CD4-positive, alpha-beta T cell treated with Interleukin-10 for 1 hour (primary cell): ENCODE measurements at places on chromosomes 16 and 17.

GRCh38 chr17:33369149-33369548 is 76.1 kb upstream of the ASIC2 start:
- DNase-seq, result no peak

DNA sequence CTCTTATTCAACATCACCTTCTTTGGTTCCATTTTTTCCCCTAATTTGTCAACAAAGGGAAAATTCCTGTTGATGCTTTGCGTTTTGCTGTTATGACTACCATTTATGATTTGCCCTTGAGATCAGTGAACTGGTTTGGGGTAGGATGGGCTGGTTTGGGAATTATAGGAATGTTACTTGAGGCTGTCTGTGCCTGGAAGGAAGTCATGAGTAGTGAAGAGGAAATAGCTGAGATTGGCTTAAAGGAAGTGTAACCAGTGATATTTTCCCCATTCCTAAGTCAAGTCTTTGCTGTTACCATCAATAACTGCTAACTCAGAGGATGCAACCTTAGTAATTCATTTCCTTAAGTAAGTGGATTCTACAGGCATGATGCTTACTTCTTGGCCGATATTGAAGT is 179.2 kb downstream of the MAP2K6 start:
- no peak for DNase-seq

GRCh38 chr17:64306850-64307463 is 43.9 kb upstream of the TEX2 start:
- peak; percentile 69 for DNase-seq

GRCh38 chr16:29680180-29680598 is 1.2 kb downstream of the QPRT start:
- DNase-seq, result no peak

- DNase-seq, result no peak
Measured at GRCh38 chr16:80932708-80933095, 74.0 kb downstream of the CMC2 start.

GRCh38 chr16:23389201-23389600 is 63.8 kb downstream of the COG7 start:
- DNase-seq, result no peak

DNA sequence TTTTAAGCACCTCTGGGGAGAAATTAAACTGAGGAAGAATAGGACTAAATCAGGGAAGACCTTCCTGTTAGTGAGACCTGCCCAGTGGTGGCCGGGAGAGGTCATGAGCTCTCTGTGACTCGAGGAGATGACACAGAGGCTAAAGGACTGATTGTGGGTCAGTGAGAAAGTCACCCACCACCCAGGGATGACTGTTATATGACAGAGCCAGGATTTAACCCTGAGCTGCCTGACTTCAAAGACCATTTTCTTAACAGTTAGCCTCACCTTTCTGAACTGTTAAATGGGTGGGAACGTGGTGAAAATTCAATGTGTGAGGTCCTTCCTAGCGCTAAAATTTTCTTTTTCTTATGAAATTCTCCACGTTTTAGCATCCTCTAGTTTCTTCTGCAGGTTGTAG is 72.5 kb downstream of the WSB1 start:
- DNase-seq, result no peak

- DNase-seq, result no peak
Measured at GRCh38 chr16:52086901-52087300, 460.0 kb downstream of the TOX3 start.

GRCh38 chr16:6200861-6201260 is 1103.3 kb upstream of the EEF2KMT start:
- no peak for DNase-seq

DNA sequence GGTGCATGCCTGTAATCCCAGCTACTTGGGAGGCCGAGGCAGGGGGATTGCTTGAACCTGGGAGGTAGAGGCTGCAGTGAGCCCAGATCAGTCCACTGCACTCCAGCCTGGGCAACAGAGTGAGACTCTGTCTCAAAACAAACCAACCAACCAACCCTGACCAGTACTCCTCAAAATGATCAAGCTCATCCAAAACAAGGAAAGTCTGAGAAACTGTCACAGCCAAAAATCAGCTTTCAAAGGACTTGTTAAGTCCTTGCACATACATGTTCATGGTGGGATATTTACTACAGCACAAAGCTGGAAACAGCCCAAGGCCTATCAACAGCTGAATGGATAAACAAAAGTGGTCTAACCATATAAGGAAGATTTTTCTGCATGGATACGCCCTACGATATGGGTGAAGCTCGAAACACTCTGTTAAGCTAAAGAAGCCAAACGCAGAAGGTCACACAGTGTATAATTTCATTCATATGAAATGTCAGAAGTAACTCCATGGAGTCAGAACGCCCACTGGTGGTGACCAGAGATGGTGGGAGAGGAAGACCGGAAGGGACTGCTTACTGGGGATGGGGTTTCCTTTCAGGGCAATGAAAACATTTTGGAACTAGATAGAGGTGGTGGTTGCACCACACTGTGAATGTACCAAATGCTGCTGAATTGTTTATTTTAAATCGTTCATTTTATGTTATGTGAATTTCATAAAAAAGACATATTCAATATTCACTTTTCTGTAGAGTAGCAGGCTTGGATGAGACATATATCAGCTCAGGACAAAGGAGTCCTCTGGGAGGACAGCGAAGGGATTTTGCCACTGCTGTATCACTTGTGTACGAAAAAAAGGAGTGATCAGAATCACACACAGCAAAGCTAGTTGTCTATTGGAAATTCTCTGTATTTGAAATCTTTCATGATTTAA is 17.7 kb downstream of the CCL17 start:
- DNase-seq, result no peak

- peak; percentile 67 for DNase-seq
Measured at GRCh38 chr17:44198721-44199552, 747 bp downstream of the ATXN7L3 start.

GRCh38 chr16:25868106-25868505 is 176.3 kb downstream of the HS3ST4 start:
- no peak for DNase-seq
